ENCODE measurements at places on chromosomes 3 and 15.

- no peak for DNase-seq
Measured at GRCh38 chr15:51771773-51772172, 20.4 kb downstream of the TMOD2 start.

GRCh38 chr3:48694610-48695392 is 9.1 kb upstream of the NCKIPSD start:
- DNase-seq = no peak

- DNase-seq = no peak
Measured at GRCh38 chr15:70159713-70160009, 61.9 kb upstream of the TLE3 start.

GRCh38 chr15:57541805-57542504 is 49.7 kb upstream of the MYZAP start:
- DNase-seq = no peak

GRCh38 chr3:172038798-172039435 is 461 bp upstream of the FNDC3B start:
- DNase-seq = no peak

GRCh38 chr3:134085034-134085775 is 55.5 kb upstream of the SLCO2A1 start:
- no peak for DNase-seq
